ENCODE measurements at places on chromosomes 12 and 14. TPM values are rescaled to one million over a fixed set of nuclear protein-coding genes. Genes with fewer than 3 reads are reported as not detected.

Gene TAS2R9
- not detected for total RNA-seq

DNA sequence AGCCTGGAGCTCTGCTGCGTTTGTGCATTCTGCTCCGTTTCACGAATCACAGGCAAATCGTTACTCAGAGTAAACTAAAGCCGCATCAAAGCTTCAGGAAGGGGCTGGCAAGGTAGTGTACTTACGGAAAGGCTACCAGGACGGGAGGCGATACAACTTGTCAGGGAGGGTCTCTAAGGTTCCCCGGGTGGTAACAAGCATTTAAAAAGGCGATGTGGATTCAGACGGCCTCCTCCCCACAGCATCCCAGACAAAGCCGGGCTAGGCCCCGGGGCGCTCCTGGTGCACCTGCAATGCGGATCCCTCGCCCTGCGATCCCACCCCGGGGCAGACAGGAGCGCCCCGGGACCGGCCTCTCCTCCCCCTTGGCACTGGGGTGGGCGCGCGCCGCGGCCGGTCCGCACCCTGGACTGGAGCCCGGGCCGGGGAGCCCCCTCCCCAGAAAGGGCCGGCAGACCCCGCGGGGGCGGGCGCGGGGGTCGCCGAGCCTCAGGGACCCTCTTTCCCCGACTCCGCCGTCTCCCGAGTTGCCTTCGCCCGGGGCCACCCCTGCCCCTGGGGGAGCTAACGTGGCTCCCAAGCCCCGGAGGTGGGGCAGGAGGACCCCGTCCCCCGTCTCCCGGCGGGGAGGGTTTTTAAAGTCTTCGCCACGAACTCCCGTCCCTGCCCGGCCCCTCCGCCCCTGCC lies 718 bp downstream of the CCDC92 start:
- H3K36me3 ChIP-seq, result 0 out of 2 replicates have a peak, but pooled peaks cover 4% of the 10 kb centered on the region
- DNase-seq, result peak; percentile 24
- H3K27ac ChIP-seq, result no peak overlapping the region
- H3K4me1 ChIP-seq, result peaks cover 20% of the 10 kb centered on the region
- H3K4me3 ChIP-seq, result peak overlapping the region; percentile 85
- no peaks in the 10 kb centered on the region for H3K27me3 ChIP-seq

Gene KLHDC1
- total RNA-seq, result 1.2 TPM

GRCh38 chr12:108253540-108253939 lies 85.6 kb downstream of the CMKLR1 start:
- H3K36me3 ChIP-seq, result no peaks in the 10 kb centered on the region
- H3K4me3 ChIP-seq, result no peak overlapping the region
- H3K27ac ChIP-seq, result no peak overlapping the region
- no peak for DNase-seq

Gene MON2
- 42.1 TPM for total RNA-seq

- no peak overlapping the region for H3K27ac ChIP-seq
- H3K27me3 ChIP-seq, result no peaks in the 10 kb centered on the region
- no peak overlapping the region for H3K4me3 ChIP-seq
- DNase-seq, result no peak
- 0 out of 2 replicates have a peak, but pooled peaks cover 2% of the 10 kb centered on the region for H3K4me1 ChIP-seq
Measured at GRCh38 chr12:70837026-70837425, 83.5 kb downstream of the PTPRR start.

GRCh38 chr14:100655741-100656085 lies 68.5 kb upstream of the BEGAIN start:
- no peaks in the 10 kb centered on the region for H3K36me3 ChIP-seq
- H3K4me3 ChIP-seq, result no peak overlapping the region
- no peaks in the 10 kb centered on the region for H3K4me1 ChIP-seq
- H3K27ac ChIP-seq, result no peak overlapping the region

- H3K36me3 ChIP-seq, result no peaks in the 10 kb centered on the region
- H3K4me1 ChIP-seq, result no peaks in the 10 kb centered on the region
- no peaks in the 10 kb centered on the region for H3K27me3 ChIP-seq
- H3K27ac ChIP-seq, result no peak overlapping the region
Measured at GRCh38 chr12:14545144-14546124, 22.2 kb downstream of the PLBD1 start.

DNA sequence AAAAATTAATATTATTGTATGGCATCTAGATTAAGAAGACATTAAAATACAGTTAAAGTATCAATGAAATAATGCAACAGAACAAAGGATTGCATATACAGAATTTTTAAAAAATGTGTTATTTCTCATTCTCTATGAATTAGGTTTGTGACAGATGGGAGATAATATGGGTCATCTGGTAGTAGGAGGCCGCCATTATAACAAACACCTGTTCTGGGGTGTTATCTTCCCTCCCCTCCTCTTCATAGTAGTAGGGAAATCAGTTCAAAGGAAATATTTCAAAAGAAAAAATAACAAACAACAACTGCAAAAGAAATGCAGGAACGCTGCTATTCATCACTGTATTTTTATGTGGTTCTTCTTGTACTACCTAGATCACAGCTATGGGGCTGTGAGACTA lies 187.0 kb upstream of the ATP2B1 start:
- DNase-seq, result no peak
- H3K27ac ChIP-seq, result no peak overlapping the region
- H3K4me3 ChIP-seq, result no peak overlapping the region
- no peaks in the 10 kb centered on the region for H3K36me3 ChIP-seq
- H3K4me1 ChIP-seq, result peaks cover 19% of the 10 kb centered on the region

Gene WNT1
- total RNA-seq, result not detected

DNA sequence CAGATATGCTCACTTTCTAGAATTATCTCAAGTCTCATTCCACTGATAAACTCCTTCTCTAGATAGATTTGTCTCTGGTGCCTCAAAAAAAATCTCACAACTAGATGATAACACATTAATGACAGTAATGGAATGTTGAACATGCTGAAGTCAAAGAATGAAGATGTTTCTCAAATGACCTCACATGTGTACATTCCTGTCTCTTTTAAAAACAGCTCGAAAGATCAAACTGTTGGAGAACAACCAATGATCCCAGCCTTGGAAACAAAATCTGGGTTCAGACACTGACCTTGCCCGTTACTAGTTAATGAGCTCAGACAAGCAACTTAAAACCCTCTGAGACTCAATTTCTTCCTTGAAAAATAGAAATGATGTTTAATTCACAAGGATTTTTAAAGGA lies 44.7 kb upstream of the KCNJ8 start:
- H3K4me3 ChIP-seq, result no peak overlapping the region
- no peaks in the 10 kb centered on the region for H3K36me3 ChIP-seq
- DNase-seq, result no peak
- no peaks in the 10 kb centered on the region for H3K27me3 ChIP-seq
- no peaks in the 10 kb centered on the region for H3K4me1 ChIP-seq
- no peak overlapping the region for H3K27ac ChIP-seq

DNA sequence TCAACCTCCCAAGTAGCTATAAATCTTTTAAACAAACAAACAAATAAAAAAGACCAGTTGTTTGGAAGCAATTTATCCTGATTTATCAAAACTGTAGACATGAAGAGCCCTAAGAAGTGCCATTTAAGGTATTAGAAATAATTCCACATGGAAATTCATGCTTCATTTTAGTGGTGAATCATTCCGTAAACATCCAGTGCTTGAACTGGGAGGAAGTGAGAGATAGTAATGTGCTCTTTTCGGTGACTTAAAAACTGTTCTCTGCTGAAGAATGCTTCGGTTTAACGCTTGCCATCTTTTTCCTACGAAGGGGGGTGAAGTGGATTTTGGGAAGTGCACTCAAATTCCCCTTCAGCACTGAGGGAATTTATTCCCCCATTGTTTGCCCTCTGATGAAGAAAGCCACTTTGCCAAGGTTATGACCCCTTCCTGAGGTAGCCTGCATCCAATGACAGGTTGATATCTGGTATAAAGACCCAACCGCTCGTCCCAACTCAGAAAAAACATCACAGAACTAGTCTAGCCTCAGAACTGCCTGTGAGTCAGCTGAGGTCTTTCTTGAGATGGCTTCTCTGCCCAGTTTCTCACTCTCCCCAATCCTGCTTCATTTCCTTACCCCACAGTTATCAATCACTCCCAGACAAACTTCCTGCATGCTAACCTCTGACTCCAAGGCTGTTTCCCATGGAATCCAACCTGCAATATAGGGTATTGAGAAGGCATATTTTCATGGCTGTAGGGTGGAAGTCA lies 244.1 kb downstream of the AEBP2 start:
- no peaks in the 10 kb centered on the region for H3K36me3 ChIP-seq
- H3K27me3 ChIP-seq, result no peaks in the 10 kb centered on the region
- no peak overlapping the region for H3K4me3 ChIP-seq
- H3K4me1 ChIP-seq, result no peaks in the 10 kb centered on the region

Gene PZP
- not detected for total RNA-seq

DNA sequence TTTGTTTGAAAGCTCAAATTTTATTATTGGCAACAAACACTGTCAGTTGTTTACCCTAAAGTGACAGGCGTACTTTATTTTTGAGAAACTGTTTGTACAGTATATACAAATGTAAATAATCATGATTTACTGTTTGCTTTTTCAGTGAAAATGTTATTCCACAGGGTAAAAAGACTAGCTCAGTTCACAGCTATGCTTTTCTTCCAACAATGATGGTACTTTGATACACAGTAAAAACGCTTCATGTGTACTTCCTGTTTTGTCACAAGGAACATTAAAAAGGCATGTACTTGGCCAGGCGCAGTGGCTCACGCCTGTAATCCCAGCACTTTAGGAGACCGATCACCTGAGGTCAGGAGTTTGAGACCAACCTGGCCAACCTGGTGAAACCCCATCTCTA lies 53.7 kb downstream of the MON2 start:
- H3K4me1 ChIP-seq, result no peaks in the 10 kb centered on the region
- no peak for DNase-seq
- H3K4me3 ChIP-seq, result no peak overlapping the region
- H3K27ac ChIP-seq, result no peak overlapping the region
- no peaks in the 10 kb centered on the region for H3K36me3 ChIP-seq

DNA sequence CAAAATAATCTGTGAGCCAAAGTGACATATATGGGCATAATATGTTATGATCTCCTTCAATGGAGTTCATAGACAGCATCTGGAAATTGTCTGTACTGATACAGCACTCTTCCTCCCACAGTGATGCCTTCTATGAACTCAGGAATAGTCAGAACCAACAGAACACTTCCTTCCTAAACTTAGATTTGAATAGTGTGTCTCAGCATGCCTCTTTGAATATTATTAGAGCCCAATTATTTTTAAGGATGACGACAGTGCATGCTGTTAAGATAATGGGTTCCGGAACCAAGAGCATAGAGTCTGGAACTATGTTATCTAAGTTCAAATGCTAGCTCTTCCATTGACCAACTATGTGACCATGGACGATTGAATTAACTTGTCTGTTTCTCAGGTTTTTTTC lies 386.6 kb upstream of the PRICKLE1 start:
- no peaks in the 10 kb centered on the region for H3K36me3 ChIP-seq
- no peaks in the 10 kb centered on the region for H3K4me1 ChIP-seq
- no peak overlapping the region for H3K4me3 ChIP-seq
- no peak overlapping the region for H3K27ac ChIP-seq

Data from PC-9 (cell line).